Panc1 (cell line): ENCODE measurements at places on chromosomes 13 and 19. TPM values are rescaled to one million over a fixed set of nuclear protein-coding genes. Genes with fewer than 3 reads are reported as not detected.

- H3K36me3 ChIP-seq, result no peaks in the 10 kb centered on the region; the same call in 1 of the 2 replicates
- no peak for DNase-seq
- H3K27ac ChIP-seq, result peak overlapping the region; percentile 77
- H3K27me3 ChIP-seq, result no peaks in the 10 kb centered on the region
- peak overlapping the region; percentile 66 for H3K4me3 ChIP-seq
These were observed 1.5 kb downstream of the RAB20 start for GRCh38 chr13:110559986-110560385.

DNA sequence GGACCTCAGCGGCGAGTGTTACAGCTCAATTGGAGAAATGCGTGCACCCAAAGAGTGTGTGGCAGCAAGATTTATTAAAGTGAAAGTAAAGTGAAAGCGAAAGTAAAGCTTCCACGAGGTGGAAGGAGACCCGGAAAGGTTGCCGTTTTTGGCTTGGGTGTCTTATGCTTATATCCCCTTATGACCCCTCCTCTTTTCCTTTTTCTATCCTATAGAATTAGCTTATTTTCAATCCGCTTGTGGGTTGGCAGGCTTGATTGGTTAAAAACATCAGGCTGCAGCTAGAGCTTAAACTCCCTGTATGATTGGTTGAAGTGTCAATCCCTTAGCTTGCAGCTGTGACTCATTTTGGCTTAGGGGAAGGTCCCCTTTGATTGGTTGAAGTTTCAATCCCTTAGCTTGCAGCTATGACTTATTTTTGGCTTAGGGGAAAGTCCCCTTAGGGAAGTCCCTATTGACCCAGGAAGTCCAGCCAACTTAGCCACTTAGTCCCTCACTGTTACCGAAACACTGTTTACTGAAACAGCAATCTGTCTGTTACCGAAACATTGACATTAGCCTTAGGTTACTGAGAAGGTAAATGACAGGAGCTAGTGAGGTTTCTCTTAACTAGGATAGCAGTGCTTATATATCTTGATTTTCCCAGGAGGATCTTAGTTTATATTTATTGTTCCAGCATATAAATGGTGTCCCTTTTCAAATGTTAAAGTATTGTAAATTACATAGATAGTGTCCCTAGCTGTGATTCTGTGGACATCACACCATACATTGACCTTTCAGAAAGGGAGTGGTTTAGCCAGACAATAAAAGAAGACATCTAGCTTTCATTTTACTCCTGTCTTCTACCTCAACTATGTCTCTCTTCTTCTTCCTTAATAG, 575.8 kb downstream of the DACH1 start:
- peak overlapping the region; percentile 75 for H3K27ac ChIP-seq
- H3K36me3 ChIP-seq, result no peaks in the 10 kb centered on the region
- peak; percentile 13 for DNase-seq
- no peaks in the 10 kb centered on the region for H3K4me1 ChIP-seq

- no peak overlapping the region for H3K4me3 ChIP-seq
- H3K36me3 ChIP-seq, result no peaks in the 10 kb centered on the region
- no peaks in the 10 kb centered on the region; the same call in 1 of the 2 replicates for H3K27me3 ChIP-seq
- H3K27ac ChIP-seq, result no peak overlapping the region
These were observed 112.5 kb upstream of the SLC7A1 start for GRCh38 chr13:29707876-29708543.

DNA sequence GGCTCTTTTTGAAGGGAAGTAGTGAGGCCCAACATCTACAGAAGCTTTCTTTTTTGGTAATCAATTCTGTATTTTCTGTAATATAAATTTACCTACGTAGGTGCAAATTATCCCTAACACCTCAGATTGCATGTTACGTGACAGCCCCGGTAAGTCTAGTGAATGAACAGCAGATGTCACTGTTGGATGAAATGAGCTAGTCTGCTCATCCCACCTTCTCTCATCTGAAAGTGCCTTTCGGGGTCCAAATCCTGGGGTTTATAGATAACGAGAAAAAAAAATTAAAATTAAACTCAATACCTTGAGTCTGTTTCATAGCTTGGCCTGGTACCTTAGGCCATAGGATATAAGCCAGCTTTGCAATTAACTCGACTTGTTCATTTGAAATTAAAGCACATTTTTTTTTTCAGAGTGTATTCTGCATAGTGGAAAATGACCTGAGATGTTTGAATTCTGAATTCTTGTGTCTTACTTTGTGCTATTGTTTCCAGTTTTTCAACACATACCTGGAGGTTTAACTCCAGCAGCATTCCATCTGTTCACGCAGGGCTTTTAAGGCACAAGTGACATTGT, 548.2 kb downstream of the GPC5 start:
- no peaks in the 10 kb centered on the region for H3K36me3 ChIP-seq
- no peak overlapping the region for H3K27ac ChIP-seq
- H3K4me3 ChIP-seq, result no peak overlapping the region

GRCh38 chr13:37381502-37381901, 217.1 kb downstream of the POSTN start:
- DNase-seq, result no peak
- no peaks in the 10 kb centered on the region for H3K27me3 ChIP-seq
- no peak overlapping the region for H3K4me3 ChIP-seq
- no peak overlapping the region for H3K27ac ChIP-seq

DNA sequence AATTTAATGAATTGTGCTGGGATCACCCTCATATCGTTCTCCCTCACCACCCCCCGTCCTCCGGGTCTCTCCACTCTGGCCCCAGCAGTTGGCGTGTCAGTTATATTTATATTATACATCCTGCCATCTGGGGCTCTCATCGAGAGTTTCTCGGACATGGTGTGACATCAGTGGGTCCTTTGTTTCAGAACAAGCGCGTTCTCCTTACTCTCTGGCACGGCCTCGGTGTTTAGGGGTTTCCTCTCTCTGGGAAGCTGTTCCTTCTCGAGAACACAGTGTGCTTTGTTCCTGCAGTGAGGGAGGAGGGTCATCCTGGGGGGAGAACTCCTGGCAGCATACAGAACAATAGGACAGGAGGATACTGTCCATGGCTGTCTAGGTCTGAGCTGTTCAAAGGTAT, 9.8 kb upstream of the MCF2L start:
- no peak overlapping the region for H3K4me3 ChIP-seq
- DNase-seq, result no peak
- H3K27me3 ChIP-seq, result no peaks in the 10 kb centered on the region
- H3K27ac ChIP-seq, result no peak overlapping the region
- no peaks in the 10 kb centered on the region for H3K36me3 ChIP-seq

DNA sequence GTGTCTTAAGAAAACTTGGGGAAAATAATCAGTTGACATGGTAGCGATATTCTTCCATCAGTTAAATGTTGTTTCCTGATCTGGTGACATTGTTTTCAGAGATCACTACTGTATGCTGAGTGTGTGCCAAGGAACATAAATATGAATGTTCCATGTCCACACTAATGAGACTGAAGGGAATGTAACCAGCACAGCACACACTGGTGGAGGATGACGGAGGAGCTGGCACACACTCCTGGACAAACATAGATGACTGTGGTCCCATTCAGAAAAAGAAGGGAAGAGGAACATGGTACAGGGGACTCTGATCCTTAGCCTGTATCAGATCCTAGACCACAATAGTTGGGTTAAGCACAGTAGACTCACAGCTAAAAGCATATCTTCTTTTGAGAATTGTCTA, 574.8 kb downstream of the MYO16 start:
- DNase-seq, result no peak
- no peaks in the 10 kb centered on the region; the same call in 1 of the 2 replicates for H3K4me1 ChIP-seq
- H3K27me3 ChIP-seq, result no peaks in the 10 kb centered on the region
- H3K4me3 ChIP-seq, result no peak overlapping the region
- H3K27ac ChIP-seq, result no peak overlapping the region
- H3K36me3 ChIP-seq, result no peaks in the 10 kb centered on the region

GRCh38 chr19:10289167-10289835, 451 bp upstream of the ICAM5 start:
- no peak for DNase-seq
- H3K27ac ChIP-seq, result peak overlapping the region; percentile 75
- H3K4me3 ChIP-seq, result peak overlapping the region; percentile 53

DNA sequence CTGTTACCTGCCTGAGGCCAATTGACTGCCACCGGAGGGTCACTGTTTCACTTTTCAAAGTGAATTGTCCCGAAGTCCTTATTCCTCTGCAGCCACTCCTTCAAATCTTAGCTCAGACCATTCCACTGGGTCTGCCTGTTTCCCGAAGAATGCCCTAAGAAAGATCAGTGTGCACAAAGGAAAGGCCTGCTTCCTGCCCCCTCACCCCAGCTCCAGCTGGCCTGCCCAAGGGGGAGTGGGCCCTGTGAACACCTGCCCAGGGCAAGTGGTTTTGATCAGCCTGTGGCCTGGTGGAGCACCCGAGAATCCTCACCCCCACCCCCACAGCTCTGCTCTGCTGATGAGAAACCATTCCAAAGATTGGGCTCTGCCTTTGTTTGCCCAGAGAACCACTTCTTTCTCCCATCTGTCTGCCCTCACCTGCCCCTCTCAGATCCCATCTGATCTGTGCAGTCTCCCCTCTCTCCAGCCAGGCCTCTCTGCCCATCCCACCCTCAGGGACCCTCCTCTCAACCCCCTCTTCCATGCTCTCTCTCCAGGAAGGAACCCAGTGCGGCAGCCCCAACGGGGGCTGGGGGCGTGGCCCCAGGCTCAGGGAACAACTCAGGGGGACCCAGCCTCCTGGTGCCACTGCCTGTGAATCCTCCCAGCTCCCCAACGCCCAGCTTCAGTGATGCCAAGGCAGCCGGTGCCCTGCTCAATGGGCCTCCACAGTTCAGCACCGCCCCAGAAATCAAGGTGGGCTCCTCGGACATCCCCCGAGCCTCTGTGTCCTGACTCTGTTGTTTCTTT, 10.3 kb downstream of the LENG1 start:
- no peak overlapping the region for H3K27ac ChIP-seq
- H3K27me3 ChIP-seq, result no peaks in the 10 kb centered on the region
- DNase-seq, result no peak
- peaks cover 7% of the 10 kb centered on the region for H3K4me1 ChIP-seq
- peaks cover 43% of the 10 kb centered on the region for H3K36me3 ChIP-seq

DNA sequence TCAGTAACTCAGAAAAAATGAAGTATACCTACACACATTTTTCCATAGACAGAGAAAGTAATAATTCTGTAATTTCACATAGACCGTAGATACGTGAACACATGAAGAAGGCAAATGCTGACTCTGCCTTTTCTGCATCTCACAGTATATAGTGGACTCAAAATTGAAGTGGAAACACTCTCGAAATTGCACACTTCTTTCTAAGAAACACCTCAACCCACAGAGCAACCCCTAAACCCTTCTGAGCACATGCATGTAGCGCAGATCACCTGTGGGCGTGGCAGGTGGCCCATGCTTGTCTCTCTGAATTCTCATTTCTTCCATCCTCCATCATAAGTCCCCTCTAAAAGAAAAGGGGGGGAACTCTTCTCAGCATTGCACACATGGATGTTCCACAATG, 34.7 kb downstream of the COL4A1 start:
- H3K27me3 ChIP-seq, result no peaks in the 10 kb centered on the region
- H3K27ac ChIP-seq, result no peak overlapping the region
- H3K4me1 ChIP-seq, result no peaks in the 10 kb centered on the region

- no peak for DNase-seq
- no peak overlapping the region for H3K27ac ChIP-seq
- peaks cover 5% of the 10 kb centered on the region; the same call in 1 of the 2 replicates for H3K36me3 ChIP-seq
- peaks cover 11% of the 10 kb centered on the region; the same call in 1 of the 2 replicates for H3K4me1 ChIP-seq
- no peak overlapping the region for H3K4me3 ChIP-seq
These were observed 2.9 kb upstream of the ZNF304 start for GRCh38 chr19:57348136-57348535.

DNA sequence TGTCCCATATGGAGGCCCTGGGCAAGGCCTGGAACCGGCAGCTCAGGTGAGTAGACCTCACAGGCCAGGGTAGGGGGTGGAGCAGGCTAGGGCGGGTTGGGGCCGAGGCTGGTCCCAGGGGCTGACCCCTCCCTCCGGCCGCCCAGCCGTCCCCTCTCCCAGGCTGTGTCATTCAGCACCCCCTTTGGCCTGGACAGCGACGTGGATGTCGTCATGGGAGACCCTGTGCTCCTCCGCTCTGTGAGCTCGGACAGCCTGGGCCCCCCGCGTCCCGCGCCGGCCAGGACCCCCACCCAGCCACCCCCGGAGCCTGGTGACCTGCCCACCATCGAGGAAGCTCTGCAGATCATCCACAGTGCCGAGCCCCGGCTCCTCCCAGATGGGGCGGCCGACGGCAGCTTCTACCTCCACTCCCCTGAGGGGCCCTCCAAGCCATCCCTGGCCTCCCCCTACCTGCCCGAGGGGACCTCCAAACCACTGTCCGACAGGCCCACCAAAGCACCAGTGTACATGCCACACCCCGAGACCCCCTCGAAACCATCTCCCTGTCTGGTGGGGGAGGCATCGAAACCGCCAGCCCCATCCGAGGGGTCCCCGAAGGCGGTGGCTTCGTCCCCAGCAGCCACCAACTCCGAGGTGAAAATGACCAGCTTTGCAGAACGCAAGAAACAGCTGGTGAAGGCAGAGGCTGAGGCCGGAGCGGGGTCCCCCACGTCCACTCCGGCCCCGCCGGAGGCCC, 16.0 kb downstream of the CAMSAP3 start:
- DNase-seq, result no peak
- no peaks in the 10 kb centered on the region for H3K36me3 ChIP-seq
- H3K4me3 ChIP-seq, result no peak overlapping the region
- no peaks in the 10 kb centered on the region for H3K4me1 ChIP-seq
- H3K27ac ChIP-seq, result no peak overlapping the region

- no peaks in the 10 kb centered on the region for H3K27me3 ChIP-seq
- no peak overlapping the region for H3K27ac ChIP-seq
- H3K4me1 ChIP-seq, result no peaks in the 10 kb centered on the region
- DNase-seq, result peak; percentile 42
- no peak overlapping the region for H3K4me3 ChIP-seq
These were observed 25.6 kb downstream of the DEDD2 start for GRCh38 chr19:42191855-42192254.

DNA sequence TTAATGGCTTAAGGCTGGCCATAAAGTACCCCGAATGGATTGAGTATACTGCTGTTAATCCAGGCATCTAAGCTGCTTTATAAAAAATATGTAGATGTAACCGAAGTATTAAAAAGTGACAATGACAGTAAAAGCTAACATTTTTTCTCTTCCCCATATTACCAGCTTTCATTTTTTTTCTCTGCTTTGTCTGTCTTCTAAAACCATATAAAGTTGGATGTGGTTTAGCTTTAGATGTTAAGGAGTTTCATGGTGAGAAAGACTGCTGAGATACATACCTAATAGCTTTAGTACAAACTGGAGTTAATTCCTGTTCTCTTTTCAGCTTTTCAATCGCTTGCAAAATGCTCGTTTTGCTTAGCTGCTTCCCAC, 838 bp downstream of the AKAP11 start:
- no peaks in the 10 kb centered on the region; the same call in 1 of the 2 replicates for H3K4me1 ChIP-seq
- H3K36me3 ChIP-seq, result no peaks in the 10 kb centered on the region
- no peaks in the 10 kb centered on the region for H3K27me3 ChIP-seq
- H3K27ac ChIP-seq, result peak overlapping the region; percentile 74
- peak overlapping the region; percentile 72 for H3K4me3 ChIP-seq

GRCh38 chr13:26872525-26873385, 112.2 kb upstream of the GPR12 start:
- H3K27me3 ChIP-seq, result peaks cover 3% of the 10 kb centered on the region; the same call in 1 of the 2 replicates
- H3K27ac ChIP-seq, result no peak overlapping the region
- no peaks in the 10 kb centered on the region for H3K4me1 ChIP-seq
- H3K4me3 ChIP-seq, result no peak overlapping the region
- no peaks in the 10 kb centered on the region for H3K36me3 ChIP-seq

- peaks cover 11% of the 10 kb centered on the region for H3K4me1 ChIP-seq
- H3K27me3 ChIP-seq, result no peaks in the 10 kb centered on the region
- peak overlapping the region; percentile 75 for H3K27ac ChIP-seq
- H3K4me3 ChIP-seq, result peak overlapping the region; percentile 68
- no peak for DNase-seq
- H3K36me3 ChIP-seq, result no peaks in the 10 kb centered on the region
These were observed 671 bp upstream of the SLC46A3 start for GRCh38 chr13:28719227-28720055.

The KLK1 gene
- 0.31 TPM for total RNA-seq

The APOC4 gene
- total RNA-seq, result not detected

The CACNA1A gene
- total RNA-seq, result 0.51 TPM

The IGFL2 gene
- total RNA-seq, result not detected
